ENCODE measurements at places on chromosomes 16 and 17.

- DNase-seq, result no peak
These were observed 16.7 kb upstream of the JPH3 start for GRCh38 chr16:87585442-87586200.

DNA sequence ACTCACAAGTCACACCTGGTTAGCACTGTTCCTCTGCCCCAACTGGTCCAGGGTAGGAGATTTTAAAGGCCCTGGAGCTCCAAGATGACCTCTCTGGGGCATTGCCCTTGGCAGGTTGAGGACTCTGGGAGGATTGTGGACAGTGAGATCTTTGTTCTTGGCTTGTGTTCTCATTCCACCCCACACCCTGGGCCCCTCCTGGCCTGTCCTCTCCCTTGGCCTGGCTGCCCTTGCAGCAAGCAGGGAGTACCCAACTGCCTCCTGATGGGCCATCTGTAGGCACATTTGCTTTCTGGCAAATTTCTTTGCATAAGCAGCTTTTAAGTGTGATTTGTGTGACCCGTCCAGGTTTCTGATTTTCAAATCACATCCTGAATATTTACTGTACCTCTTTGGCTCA is 239.6 kb downstream of the UTP18 start:
- no peak for DNase-seq

- no peak for DNase-seq
These were observed 358 bp upstream of the ARHGDIG start for GRCh38 chr16:280005-280460.

GRCh38 chr16:66266436-66267291 is 99.8 kb upstream of the CDH5 start:
- DNase-seq, result peak; percentile 87

- peak; percentile 80 for DNase-seq
These were observed 24.1 kb upstream of the ADORA2B start for GRCh38 chr17:15920758-15921239.

GRCh38 chr17:46056800-46057304 is 57.8 kb downstream of the STH start:
- no peak for DNase-seq

All from fibroblast of the conjunctiva (primary cell).